Karpas-422 (cell line): ENCODE measurements at places on chromosomes 12 and 14.

- DNase-seq = peak; percentile 80
Observed at GRCh38 chr12:46303039-46303666, 34.3 kb upstream of the SLC38A1 start.

GRCh38 chr12:76037130-76038103 is 5.8 kb upstream of the PHLDA1 start:
- peak; percentile 90 for DNase-seq

GRCh38 chr14:75714991-75715390 is 53.9 kb downstream of the TTLL5 start:
- DNase-seq = no peak

DNA sequence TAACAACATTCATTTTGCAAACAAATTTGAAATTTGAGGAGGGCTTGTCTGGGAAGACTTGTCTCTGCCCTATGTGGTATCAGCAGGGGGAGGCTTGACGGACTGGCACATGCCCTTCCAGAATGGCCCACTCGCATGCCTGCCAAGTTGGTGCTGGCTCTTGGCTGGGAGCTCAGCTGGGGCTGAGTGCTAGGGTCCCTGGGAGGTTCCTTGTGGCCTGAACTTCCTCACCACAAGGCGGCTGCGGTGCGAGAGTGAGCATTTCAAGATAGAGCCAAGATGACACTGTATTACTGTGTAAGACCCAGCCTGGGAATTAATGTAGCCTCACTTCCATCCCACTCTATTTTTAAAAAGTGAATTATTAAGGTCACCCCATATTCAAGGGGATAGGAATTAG is 271.6 kb upstream of the PLEKHG7 start:
- peak; percentile 31 for DNase-seq

DNA sequence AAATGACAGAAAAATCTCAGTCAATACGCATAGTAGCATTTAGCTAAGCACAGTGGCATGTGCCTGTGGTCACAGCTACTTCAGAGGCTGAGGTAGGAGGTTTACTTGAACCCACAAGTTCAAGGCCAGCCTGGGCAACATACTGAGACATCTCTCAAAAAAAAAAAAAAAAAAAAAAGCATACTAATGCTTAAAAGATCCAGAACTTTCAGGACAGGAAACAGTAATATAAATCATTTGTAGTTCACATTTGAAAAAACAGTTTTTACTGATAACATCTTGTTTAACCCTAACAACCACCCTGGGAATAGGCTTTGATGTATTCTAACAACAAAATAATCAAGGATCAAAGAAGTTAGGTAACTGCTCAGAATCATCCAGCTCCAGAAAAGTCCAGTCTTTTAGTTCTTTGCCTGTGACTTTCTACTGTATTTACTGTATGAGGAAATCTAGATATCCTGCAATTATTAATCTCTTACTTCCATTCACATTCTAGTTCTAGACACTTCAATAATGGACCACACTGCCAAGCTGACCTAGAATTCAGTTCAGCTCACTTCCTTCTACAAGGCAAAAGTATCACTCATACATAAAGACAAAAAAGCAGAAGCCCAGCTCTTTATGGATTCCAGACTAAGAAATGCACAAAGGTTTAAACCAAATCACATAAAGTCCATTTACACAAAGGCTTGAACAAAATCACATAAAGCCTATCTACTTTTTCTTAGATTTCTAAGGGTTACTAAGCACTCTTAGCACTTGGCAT is 28.5 kb downstream of the PAWR start:
- no peak for DNase-seq

- DNase-seq = no peak
Observed at GRCh38 chr12:90682398-90682797, 272.6 kb downstream of the CCER1 start.

DNA sequence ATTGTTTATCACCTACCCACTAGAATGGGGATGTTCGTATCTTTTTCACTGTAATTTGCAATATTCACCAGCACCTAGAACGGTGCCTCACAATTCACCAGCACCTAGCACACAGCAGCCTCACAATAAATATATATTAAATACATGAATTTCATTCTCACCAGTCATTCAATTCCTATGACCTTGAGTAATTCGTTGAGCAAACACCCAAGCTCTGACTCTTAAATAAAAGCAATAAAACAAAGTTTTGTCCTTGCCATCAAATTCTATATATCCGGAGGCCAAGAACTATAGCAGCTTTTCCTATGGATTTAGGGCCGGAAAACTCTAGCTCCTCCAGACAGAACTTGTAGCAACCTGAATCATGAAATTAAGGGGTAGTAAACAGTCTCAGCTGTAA is 981 bp downstream of the VTI1B start:
- no peak for DNase-seq

GRCh38 chr12:23887055-23887835 is 62.2 kb downstream of the SOX5 start:
- DNase-seq = no peak

GRCh38 chr12:97181571-97182265 is 274.7 kb downstream of the NEDD1 start:
- no peak for DNase-seq

DNA sequence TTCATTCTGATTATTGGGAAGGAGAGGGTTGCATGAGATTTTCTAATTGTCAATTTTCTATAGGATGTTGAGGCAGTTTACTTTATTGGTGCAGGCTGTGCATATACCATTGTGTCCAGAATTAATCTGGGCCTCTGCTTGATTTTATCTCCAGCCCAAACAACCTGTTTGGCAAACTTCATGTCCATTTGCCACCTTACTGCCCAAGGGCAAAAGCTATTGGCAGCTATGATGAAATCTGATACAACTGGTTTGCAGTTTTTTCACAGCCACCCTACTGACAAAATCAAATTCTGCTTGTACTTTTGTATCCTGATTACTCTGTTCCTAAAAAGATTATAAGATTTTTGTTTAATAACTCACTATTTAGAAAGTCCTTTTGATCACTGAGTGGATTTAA is 789.2 kb upstream of the FBXO33 start:
- no peak for DNase-seq

- no peak for DNase-seq
Observed at GRCh38 chr12:123939716-123940626, 32.7 kb downstream of the CCDC92 start.

GRCh38 chr14:68241862-68242487 is 422.4 kb downstream of the RAD51B start:
- no peak for DNase-seq

GRCh38 chr12:57874166-57875108 is 27.9 kb upstream of the CTDSP2 start:
- no peak for DNase-seq

GRCh38 chr12:64808110-64808509 is 16.3 kb upstream of the TBC1D30 start:
- no peak for DNase-seq

- DNase-seq = no peak
Observed at GRCh38 chr12:19288161-19288560, 151.1 kb upstream of the AEBP2 start.

- no peak for DNase-seq
Observed at GRCh38 chr12:16499611-16500010, 106.4 kb downstream of the LMO3 start.

DNA sequence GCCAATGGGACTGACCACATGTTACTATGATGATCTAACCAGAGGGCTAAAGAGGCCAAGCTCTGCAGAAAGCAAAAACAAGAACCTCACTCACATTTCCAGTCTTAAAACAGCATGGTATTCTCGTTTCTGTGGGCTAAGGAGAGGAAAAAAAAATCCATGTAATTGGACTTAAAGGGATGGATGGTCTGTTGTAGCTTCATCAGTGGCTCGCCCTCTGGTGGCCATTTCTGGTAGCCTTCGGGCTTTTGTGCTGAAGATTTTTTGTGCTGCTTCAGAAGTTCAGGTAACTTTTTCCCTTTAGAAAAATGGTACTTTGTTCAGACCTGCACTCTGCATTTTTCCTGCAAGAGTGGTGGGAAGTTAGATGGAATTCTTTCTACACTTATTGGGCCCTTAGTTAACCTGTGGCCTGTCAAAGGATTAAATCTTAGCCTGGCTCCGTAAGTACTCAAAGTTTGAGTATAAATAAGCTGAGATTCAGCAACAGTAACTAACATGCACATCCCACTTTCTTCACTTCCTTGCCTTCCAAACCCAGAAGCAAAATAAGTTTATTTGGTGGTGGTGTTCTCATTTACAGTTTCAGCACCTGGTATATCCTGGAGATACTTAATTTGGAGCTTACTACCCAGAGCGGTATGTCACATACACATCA is 22.3 kb downstream of the DCAF4 start:
- DNase-seq = peak; percentile 86

DNA sequence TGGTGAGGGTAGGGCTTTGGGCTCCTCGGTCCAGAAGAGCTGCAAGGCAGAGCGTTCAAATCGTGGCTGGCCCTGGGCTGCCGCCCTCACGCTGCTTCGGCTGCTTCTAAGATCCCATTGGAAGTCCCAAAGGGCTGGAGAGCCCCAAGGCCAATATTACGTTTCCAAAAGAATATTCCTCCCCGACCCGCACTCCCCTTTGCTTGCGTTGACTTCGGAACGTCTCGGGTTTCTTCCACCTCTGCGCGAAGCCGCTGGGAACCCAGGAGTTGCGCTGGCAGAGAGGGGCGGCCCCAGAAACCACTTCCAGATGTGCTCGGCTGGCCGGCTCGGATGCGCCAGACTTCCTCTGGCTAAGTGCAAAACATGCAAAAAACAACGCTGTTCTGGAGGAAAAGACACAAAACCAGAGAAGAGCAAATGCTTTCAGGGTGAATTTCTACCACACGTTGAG is at the start of gene GLT8D2:
Gene GLT8D2 (minus strand): TSS at position 285 of the 454 bp plus-strand sequence. CDS start 30,539 bp downstream, outside the sequence.
- no peak for DNase-seq

DNA sequence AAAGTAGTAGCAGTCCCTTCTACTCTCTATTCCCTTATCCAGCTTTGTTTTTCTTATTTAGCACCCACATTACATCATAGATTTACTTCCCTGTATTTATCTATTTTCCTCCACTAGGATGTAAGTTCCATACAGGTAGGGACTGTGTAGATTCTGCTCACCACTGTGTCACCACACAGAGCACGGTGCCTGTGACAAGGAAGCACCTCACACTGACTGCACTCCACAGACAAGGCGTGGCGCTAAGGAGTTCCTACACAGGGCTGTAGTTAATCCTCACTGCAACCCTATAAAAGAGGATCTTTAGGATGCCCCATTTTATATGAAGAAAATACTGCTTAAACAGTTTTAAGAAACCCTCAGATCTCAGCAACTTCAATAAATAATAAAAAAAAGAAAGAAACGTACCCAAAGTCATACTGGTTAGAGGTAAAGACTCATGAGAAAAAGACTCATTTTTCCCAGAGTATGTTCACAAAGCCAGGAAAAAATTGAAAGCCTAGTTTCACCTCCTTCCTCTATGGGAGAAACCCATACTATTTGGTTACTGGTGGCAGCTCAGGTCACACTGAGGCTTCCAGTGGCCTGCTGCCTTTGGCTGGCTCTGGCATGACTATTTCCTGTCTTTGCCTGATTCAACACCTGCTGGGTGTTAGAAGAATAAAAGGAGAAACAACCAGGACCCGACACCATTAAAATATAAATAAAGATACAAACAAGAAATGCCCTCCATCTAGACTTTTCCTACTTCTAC is 36.9 kb downstream of the RAD9B start:
- DNase-seq = no peak

GRCh38 chr12:109844983-109845823 is 12.0 kb upstream of the TRPV4 start:
- peak; percentile 95 for DNase-seq

- no peak for DNase-seq
Observed at GRCh38 chr12:25421651-25422167, 131.4 kb downstream of the LMNTD1 start.

DNA sequence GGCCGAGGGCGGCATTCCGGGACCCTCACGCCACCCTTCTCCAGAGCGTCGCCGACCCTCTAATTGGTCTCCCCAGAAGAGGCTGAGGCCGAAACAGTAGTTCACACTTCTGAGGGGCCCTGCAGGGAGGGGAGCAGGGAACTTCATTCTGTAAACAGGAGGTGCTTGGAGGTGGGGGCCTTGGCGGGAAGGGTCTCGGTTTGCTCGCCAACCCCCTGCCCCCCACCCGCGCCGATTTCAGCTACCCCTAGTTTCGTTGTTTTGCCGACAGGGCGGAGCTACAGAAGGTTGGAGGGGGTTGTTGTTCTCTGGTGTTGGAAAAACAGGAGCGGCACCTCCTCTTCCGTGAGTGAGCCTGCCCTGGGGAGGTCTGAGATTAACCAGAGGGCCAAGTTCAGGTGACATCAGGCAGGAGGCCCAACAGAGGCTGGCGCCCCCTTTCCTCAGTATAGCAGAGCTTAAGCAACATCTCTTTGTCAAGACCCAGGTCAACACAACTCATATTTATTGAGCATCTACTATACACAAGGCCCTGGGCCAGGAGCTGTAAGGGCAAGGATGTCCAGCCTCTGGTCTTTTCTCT is 682 bp downstream of the ERBB3 start:
- peak; percentile 42 for DNase-seq
